Activated CD8-positive, alpha-beta memory T cell treated with anti-CD3 and anti-CD28 coated beads for 24 hours (primary cell): ENCODE measurements at places on chromosomes 16 and 17.

DNA sequence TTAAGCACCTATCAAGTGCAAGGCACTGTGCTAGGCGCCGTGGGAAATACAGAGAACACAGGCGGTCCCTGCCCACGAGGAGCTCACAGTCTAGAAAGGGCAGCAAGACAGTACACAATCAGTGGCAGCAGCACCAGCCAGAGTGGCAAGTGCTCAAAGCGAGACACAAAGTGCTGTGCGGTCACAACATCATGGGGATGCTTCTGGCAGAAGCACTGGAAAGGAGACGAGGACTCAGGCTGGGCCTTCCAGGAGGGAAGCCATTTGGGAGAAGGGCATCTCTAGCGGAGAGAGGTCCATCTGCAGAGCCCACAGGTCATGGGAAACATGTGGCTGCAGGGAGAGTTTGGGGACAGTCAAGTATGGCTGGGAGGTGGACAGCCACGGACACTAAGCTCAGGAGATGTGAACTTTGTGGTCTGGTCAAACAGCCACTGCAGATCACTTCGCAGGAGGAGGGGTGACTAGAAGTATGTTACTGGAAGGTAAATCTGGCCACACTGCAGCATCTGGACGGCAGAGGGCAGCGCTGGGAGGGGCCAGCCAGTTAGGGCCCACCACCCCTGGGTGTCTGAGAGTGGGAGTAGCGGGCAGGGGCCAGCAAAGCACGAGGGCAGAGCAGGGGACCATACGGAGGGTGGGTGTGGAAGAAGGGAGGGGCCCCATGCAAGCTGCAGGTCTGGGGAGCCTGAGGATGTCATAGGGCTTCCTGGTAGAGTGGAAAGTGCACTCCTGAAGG lies 71.1 kb downstream of the N4BP1 start:
- peak; percentile 60 for DNase-seq

DNA sequence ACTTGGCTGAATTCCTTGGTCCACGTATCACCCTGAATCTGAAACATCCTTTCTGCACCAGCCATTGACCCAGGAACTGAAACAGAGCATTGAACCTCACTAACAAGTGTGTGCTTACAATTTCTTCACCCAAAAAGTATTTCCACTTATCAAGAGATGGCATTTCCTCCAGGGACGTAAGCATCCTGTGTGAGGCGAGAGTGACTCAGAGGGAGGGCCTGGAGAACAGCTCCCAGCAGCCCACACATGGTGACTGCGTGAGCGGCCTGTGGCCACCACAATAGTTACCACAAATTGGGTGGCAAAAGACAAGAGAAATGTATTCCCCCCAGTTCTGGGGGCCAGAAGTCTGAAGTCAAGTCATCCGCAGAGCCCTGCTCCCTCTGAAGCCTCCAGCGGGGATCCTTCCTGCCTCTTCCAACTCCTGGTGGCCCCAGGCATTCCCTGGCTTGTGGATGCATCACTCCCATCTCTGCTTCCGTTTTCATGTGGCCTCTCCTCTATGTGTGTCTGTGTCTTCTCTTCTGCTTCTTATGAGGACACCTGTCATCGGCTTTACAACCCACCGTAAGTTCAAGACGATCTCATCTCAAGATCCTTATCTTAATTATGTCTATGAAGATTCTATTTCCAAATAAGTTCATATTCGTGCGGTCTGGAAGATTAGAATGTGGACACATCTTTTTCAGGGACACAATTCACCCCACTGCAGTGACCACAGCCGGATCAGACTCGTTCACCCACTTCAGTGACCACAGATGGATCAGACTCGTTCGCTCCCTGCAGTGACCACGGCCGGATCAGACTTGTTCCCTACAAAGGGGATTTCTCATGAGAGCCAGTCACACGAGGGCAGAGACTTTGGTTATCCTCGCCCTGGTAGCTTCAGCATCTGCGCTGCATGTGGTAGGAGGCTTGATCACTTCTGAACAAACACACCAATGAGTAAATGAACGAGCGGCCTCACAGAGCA lies 122.6 kb upstream of the FOXF1 start:
- no peak for DNase-seq

DNA sequence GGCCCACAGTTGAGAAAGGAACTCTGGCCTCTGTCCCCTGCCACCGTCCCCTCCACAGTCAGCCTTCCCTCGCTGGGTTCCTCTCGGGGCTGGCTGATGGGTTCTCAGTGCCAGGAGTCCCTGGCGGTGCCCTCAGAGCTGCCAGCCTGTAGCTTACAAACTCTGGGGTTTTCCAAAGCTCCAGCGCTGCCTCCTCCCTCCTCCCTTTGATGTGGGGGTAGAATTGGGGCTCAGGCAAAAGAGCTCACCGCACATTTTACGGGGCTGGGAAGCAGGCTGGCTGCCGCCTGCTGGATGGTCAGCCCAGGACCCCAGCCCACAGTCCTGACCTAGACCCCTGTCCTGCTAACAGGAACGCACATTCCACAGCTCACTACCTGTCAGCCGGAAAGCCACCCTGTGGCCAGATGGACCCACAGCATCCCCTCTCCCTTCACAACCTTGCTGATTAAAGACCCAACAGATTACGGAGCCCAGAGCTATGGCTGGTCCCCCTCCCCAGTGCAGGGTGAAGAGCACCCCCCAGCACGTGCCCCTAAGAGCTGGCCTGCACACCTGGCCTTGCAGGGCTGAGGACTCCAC lies 6.0 kb downstream of the VASN start:
- no peak for DNase-seq

DNA sequence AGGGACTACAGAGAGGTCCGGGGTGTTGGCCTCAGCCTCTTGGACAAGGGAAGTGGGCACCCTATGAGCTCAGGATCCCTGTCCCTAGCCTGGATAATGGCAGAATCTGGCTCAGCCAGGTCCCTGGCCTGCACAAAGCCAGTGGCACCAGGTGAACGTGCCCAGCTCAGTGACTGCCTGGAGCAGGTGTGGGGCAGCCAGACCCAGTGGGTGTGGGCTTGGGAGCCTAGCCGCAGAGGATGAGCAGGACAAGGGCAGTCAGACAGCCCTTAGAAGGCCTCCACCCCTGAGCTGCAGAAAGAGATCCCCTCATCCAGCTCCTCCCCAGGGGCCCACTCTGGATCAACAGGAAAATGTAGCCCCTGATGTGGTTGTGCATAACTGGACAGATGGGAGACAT lies 585.3 kb downstream of the KCNJ18 start:
- peak; percentile 15 for DNase-seq

DNA sequence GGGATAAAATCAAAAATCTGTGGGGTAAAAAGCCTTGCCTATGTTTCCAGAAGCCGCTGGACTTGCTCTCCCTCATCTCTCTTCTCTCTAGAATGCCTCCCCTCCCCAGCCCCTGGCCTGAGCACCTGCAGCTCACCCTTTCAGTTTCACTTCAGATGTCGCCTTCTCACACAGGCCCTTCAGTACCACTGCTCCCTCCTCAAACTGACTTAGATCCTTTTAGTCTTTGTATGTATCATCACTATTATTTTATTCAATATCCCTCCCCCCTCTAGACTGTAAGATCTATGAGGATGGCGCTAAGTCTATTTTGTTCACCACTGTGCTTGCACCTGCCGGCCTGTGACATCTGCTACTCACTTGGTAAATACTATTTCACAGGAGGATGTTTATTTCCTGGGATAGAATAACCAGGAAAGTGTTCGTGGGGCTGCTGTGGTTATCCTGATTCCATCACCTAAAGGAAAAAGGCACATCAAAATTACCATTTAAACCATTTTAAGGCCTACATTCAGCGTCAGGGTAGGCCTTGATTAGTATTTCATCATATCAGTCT lies 122.3 kb downstream of the MRTFB start:
- DNase-seq, result no peak
